ENCODE measurements at places on chromosomes 11 and 22.

DNA sequence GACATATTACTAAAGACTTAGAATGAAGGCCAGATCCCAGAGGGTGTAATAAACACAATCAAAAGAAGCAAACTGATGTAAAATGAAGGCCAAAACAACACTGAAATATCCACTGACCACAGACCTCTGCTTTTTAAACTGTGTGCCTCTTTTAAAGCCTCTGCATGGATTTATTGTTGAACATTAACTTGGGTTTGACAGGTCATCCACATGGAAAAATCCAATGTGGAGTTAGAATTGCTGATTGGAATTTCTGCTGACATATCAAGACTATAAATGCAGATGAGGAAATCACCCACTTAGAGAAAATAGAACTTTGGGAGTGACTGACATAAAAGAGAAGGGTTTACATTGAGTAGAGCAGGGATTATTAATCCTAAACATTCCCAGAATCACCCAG, 853.9 kb upstream of the RAG2 start:
- no peak for DNase-seq

DNA sequence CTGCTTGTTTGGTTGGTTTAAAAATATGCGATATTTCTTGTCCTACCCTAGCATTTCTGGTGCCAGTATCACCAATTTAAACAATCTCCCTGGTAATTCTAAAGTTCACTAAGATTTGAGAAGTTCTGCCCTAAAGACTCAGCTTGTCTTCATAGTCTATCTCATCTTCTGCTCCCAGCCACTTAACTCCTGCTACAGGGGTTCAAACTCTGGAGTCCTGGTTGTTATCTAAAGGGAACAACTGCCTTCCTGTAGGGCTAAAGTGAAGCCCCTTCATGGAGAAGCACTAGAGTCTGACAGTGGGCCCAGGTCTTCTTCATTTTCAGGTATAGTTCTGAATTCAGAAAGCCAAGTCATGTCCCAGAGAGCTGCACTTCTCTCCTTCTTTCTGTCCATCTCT, 73.2 kb downstream of the CTNND1 start:
- no peak for DNase-seq

- no peak for DNase-seq
These were observed 2.4 kb downstream of the JAML start for GRCh38 chr11:118222437-118222836.

GRCh38 chr22:37209140-37209845, 3.0 kb downstream of the SSTR3 start:
- DNase-seq, result no peak

GRCh38 chr11:126915430-126915829, 85.1 kb downstream of the KIRREL3 start:
- DNase-seq, result no peak

GRCh38 chr11:118291477-118292135, 12.9 kb upstream of the CD3E start:
- DNase-seq, result no peak

DNA sequence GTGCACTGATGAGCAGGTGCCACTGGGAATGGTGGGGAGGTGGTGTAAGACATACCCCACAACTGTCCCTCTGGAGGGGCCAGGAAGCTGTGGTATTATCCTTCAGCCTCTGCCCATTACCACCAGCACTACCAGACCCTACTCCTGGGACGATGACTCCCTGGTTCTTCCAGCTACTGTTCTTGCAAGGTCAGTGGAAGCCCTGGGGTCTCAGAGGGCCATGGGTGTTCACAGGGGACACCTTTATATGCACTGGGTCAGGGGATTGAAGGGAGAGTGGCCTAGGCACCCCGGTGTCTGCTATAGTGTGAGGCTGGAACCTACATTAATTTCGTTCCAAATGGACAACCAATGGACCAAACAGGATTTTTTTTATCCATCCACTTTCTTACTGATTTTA, 102.1 kb downstream of the RPS6KA4 start:
- no peak for DNase-seq

DNA sequence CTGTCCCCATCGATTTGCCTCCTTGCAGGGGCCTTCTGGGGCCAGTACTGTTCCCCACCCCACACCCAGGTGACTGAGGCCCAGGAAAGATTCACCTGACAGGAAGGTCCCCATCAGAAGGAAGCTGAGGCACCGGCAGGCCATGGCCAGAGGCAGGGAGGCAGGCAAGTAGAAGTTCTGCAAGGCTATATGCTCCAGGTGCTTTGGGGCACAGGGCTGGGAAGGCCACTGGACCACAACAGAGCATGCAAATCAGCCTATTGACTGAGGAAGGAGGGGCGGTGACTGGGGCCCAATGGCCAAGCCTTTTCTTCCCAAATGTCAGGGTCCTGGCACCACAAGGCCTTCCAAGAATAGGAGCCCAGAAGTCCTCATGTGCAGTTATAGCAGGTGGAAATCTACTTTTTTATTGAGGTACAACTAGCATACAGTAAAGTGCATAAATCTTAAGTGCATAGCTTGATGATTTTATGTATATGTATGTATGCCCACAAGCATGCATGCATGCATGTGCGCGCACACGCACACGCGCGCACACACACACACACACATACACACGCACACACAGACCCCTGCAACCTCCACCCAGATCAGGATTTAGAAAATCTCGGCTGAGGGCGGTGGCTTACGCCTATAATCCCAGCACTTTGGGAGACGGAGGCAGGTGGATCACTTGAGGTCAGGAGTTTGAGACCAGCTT, at the start of gene VPREB3:
VPREB3 (minus strand) TSS at position 206 of the 700 bp plus-strand sequence; CDS start at position 144, 62 bp downstream.
- no peak for DNase-seq

DNA sequence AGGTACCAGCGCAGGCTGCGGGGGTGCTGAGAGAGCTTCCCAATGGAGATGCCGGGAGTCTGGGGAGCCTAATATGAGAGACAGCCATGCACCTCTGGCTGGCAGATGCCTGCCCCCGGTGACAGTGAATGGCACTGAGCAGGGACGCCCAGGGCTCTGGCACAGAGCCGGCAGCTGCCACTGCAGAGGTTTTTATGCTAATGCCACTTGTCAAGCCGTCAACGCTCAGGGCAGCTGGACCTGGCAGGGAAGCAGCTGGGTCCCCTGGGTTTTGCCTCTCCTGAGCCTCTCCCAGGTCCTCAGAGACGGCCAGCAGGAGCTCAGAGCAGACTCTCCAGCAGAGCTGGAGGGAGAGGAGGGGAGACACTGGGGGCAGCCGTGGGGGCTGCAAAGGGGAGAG, 573.6 kb downstream of the BUD13 start:
- no peak for DNase-seq

DNA sequence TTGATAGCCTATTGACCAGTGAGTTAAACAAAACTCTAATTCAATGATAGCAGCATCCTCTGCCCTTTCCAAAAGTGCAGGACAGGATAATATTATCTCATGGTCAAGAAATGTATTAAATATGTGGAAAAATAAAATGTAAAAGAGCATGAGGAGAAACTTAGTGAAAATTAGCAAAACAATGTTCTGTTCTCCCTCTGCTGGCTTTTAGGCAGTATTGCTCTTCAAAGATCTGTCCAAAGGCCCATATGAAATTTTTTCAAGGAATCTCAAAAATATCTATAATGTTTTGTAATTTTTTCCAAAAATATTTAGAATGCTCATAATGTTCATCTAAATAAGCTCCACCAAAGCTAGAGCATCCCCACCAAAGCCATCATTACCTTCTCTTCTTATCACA, 8.3 kb upstream of the ARL14EP start:
- no peak for DNase-seq

DNA sequence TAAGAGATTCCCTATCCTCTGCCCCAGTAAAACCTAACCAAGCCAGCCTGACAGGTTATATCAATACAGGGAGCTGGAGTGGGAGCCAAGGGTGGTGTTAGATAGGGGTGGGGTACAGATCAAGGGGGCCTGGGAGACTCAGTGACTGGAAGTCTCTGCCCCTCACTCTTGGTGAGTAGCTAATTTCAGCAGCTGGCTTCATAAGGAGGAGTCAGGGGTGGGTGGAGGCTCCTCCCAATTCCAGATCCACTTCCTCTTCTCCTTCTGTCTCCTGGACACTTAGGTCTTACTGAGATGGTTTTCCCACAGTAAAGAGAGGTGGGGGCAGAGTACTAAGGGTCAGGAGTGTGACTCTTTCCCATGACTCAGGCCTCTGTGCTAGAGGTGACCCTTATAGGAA, 1.1 kb upstream of the VSIG2 start:
- DNase-seq, result no peak

DNA sequence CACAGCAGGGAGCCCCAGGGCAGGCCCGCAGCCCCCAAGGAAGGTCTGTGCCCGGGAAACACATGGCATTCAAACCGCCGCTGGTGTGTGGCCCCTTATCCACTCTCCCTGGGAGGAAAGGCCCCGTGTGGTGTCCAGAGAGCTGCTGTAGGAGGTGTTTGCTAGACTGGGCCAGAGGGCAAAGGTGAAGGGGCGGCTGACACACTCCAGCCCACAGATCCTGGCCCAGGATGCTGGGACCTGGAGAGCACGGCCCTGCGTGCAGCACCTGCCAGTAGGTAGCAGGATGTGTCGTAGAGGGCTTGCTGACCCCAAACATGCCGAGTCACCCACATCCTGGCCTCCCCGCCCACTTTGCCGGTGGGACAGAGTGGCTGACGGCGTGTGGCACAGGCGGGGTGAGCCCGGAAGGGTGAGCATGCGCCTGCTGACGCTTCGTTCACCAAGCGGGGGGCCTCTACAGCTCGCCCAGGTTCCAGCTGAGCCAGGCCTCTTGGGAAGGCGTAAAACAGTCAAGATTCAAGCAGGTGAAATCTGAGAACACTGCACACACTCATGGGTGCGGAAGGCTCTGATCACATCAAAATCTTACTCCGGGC, 11.0 kb downstream of the OSBPL5 start:
- DNase-seq, result no peak

GRCh38 chr11:78429209-78429608, 11.6 kb upstream of the GAB2 start:
- DNase-seq, result no peak

- no peak for DNase-seq
These were observed 68.3 kb upstream of the MYOD1 start for GRCh38 chr11:17651061-17651460.

DNA sequence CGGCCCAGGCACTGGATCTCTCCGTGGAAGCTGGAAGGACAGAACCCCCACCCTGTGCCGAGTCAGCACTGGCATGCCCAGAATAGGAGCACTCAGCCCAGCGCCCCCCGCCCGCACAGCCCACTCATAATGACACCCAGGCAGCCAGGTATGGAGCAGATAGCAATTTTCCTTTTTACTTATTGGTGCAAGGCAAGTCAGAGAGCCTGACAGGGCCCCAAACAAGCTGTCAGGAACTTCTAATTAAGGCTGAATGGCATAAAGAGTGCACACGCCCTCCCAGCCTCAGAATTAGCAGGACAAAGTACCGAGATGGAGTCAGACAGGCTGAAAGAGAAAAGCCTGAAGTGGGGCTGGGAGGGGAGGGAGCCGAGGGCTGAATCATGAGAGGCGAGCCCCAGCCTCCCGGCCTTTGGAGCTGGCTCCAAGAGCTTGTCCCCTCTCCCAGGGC, 76.9 kb downstream of the DSCAML1 start:
- no peak for DNase-seq

GRCh38 chr11:114135737-114136151, 76.2 kb downstream of the ZBTB16 start:
- no peak for DNase-seq

- no peak for DNase-seq
These were observed 73.2 kb downstream of the CCDC81 start for GRCh38 chr11:86447763-86448480.

DNA sequence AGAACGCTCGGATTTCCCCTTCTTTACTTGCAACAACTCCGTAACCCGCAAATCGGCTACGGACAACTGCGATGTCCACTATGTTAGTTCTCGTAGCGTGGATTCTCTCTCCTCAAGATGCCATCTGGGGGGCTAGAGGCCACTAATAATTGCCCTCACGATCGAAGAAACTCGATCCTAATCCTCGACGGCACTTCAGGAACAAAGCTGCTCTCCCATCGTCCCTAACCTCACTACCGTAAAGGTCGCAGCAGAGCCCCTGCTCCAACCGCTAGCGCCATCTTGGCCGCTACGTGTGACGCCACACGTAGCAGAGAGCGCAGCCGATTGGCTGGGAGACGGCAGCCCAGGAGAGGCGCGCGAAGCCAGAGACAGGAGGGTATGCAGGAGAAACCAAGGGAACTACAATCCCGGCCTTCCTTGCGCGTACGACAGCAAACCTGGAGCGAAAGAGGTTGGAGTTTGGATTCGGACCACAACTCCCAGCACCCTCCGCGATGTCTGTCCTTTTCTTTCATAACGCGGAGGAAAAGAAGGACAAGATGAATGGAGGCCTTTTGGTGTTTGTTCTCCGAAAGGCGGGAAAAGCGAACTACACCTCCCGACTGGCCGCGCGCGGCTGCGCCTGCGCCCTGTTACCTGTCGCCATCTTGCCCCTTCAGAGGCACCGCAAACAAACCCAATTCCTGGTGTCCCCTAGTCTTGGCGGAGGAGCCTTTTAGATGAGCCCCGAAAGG, at the start of gene EMSY:
EMSY (plus strand) TSS at position 635 of the 737 bp plus-strand sequence. CDS start 1,921 bp downstream, outside the sequence.
- DNase-seq, result peak; percentile 96

GRCh38 chr11:117376517-117376916, 48.9 kb downstream of the CEP164 start:
- DNase-seq, result no peak

DNA sequence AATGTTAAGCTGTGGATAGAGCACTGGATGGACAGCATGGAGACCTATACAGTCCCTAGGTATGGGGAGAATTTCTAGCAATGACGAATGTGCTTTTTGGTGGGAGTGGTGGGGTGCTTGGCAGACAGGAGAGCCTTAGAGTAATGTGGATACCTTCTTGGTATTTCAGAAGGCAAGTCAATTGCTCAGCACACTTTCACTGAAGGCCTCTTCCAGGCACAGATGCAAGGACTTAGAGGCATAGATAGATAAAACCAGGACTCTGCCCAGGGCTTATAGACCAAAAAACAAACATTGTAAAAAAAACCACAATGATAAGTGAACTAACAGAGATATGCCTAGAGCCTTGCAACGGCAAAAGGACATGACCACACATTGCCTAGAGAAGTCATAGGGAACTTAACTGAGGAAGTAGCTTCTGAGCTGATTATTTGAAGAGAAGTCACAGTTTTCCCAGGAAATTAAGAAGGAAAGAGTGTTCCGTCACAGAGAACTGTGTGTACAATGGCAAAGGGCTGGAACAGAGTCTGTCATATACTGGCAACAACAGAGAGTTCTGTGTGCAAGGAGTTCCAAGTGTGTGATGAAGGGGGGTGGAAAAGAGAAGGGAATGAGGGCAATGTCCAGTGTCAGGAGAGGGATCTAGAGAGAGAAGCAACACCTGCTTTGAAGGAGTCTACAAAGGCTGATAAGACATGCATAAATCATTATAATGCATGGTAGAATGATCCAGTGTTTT, 65.9 kb upstream of the PICALM start:
- DNase-seq, result no peak

- DNase-seq, result no peak
These were observed 27.8 kb downstream of the WEE1 start for GRCh38 chr11:9601037-9601875.

- no peak for DNase-seq
These were observed 39.8 kb upstream of the TEF start for GRCh38 chr22:41341990-41342389.
